ENCODE measurements at places on chromosomes 3 and 15.

GRCh38 chr3:156158656-156159295 is 38.4 kb downstream of the KCNAB1 start:
- DNase-seq = no peak

DNA sequence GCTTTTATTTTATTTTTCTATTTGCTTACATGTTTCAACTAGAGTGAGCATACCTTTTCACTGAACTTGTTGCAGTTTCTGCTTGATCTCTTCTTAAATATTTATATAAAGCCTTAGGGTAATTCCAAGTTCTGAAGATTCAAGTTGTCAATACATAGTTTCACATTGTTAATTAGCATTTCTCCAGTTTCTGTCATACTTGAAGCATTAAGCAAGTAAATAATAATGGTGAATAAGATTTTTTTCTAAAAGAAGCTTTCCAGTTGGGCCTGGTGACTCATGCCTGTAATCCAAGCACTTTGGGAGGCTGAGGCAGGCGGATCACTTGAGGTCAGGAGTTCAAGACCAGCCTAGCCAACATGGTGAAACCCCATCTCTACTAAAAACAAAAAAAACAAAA is 53.9 kb downstream of the CALML4 start:
- no peak for DNase-seq

DNA sequence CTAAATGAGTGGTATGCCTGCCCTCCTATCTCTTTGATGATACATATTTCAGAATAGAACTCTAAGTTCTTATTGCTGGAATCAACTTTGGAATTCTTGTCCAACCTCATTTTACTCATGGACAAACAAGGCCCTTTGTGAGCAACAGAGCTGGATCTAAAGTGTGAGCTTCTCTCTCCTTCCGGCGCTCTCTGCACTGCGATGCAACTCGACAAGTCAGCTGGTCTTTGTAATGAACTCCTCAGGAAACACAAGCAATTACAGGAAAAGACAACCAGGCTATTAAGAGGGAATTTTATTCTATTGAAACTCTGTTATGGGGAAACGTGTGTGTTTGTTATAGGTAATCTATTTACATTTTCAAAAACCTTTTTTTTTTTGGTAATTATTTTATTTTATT is 20.3 kb upstream of the NRROS start:
- no peak for DNase-seq

GRCh38 chr15:65087411-65087810 is 10.9 kb downstream of the KBTBD13 start:
- DNase-seq = no peak

DNA sequence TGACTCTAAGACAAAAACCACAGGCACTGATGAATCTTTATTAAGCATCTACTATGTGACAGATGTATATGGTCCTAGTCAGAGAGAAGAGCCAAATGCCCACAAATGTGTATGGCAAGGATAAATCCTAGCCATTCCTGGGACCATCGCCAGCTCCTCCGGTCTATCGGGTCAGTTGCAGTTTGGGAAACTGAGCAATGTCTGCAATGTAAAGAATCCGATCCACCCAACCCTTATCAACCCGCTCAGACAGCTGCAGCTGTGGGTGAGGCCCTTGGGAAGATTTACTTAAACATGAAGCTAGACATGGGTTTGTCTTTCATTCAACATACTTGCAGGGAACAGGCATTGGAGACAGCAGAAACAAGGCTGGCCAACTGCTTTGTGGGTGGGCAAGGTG is 40.5 kb upstream of the CDV3 start:
- DNase-seq = no peak

DNA sequence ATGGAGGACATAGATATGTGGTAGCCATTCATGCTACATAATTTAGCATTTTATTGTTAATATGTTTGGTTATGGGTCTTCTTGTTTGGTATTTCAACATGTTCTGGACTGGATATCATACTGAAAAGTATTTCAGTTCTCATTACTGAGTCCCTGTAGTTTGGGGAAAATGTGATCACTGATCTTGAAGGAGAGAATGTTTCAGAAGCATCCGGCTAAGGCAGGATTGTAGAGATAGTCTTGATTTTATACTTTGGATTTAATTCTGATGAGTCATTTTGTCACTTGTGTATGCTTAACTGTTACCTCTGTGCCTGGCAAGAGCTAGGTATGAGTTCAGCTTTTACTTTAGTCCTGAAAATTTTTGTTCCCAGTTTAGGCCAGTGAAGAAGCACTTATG is 7.1 kb downstream of the CHD2 start:
- no peak for DNase-seq

GRCh38 chr3:5271372-5271683 is 83.8 kb downstream of the EDEM1 start:
- no peak for DNase-seq

- no peak for DNase-seq
Observed at GRCh38 chr15:36334059-36334458, 245.4 kb upstream of the CDIN1 start.

DNA sequence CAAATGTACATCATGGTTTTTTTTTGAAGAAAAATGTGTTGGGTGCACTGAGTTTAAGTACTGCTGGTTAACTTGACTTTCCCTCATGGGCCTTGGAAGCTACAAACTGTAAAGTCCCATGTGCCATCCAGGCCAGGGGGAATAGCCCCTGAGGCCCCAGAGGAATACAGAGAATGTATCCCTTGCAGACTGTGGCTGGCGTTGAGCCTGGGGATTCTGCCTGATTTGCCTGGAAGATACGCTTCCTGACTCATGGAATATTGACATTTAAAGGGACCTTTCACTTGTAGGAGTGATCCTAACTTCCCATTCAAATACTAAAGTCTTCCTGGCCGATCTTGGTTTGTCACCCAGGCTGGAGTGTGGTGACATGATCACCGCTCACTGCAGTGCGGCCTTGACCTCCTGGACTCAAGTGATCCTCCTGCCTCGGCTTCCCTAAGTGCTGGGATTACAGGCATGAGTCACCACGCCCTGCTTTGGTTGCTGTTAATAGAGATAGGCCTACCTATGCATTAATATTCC is 42.0 kb downstream of the ADAMTSL3 start:
- no peak for DNase-seq

DNA sequence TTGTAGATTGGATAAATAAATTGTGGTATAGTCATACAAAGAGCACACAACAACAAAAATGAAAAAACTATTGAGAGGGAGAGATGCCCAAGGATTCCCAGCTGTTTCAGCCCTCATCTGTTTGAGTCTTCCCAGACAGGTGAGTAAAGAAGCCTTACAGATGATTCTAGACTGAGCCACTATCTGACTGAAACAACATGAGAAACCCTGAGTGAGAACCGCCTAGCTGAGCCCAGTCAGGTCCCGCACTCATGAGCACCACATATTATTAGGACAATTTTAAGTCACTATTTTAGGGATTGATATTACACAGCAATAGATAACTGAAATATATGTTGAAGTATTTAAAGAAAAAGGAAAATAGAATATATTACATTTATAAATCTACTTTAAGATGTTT is 19.0 kb downstream of the POPDC2 start:
- DNase-seq = no peak

DNA sequence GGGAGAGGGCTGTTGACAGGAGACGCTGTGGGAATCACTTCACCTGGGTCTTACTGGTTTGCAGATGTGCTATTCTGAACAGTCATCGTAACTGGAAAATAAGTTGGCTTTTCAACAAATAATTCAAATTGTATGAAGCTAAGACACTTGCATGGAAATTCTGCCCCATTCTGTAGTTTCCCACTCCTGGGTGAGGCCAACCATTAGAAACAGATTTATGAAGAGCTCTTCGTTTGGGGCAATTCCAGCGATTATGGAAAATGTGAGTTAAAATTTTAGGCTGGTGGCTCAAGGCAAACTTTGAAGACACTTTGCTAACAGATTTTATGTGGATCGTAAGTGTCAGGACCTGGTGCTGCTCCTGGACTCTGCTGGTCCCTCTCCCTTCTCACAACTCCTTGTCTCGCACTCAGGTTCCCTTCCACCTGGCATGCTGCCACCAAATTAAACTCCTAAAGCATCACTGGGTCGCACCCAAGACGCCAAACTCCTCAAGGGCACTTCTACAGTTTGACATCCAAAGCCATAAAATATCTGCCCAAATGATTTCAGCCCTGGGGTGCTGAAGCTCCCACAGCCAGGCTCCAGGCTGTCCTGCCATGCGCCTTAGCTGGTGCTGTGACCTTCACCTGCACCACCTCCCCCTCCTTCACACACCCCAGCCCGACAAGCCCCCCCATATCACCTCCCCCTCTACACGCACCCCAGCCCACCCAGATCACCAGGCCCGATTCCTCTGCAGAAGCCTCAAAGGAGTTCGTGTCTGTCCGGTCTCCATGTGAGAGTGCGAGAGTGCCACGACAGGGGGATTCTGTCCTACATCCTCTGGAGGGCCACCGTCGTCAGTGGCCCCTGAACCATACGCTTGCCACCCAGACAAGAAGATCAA is 138.4 kb downstream of the NSMCE3 start:
- no peak for DNase-seq

- DNase-seq = no peak
Observed at GRCh38 chr3:66639809-66640356, 139.1 kb upstream of the LRIG1 start.

GRCh38 chr3:126927401-126927750 is 55.5 kb upstream of the PLXNA1 start:
- DNase-seq = no peak
